GM12865 (cell line): ENCODE measurements at places on chromosomes 3 and 15.

DNA sequence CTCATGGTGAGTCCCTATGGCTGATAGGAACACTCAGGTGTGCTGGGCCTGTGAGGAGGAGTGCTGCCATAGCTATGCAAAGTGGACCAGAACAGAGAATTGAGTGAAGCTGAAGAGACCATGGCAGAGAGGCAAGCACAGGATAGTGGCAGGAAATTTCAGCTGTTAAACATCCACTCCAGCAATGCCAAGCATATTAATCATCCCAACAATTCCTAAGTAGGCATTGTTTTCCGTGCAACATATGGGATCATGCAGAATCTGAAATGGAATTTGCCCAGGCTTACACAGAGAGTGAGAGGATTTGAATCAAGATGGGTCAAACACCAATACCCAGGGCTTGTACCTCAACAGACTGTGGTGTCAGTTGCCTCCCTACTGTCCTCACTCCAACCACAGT lies 582.6 kb upstream of the UBE2E2 start:
- DNase-seq: no peak

DNA sequence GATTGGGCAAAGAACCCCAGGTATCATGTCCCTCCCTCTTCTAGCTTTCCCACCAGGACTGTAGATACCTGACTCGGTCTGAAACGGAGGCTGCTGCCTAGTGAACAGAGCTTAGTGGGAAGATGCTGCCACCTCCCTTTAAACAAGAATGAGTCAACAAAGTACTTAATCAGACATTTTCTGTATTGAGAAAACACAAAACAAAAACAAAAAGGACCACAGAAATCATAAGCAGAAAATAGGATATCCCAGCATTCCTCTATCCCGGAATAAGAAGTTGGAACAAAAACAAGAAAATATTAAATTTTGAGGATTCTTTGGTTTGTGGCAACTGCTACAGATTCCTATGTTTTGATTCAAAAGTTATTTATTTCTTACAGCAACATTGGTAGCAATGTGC lies 51.7 kb upstream of the COL8A1 start:
- no peak for DNase-seq

DNA sequence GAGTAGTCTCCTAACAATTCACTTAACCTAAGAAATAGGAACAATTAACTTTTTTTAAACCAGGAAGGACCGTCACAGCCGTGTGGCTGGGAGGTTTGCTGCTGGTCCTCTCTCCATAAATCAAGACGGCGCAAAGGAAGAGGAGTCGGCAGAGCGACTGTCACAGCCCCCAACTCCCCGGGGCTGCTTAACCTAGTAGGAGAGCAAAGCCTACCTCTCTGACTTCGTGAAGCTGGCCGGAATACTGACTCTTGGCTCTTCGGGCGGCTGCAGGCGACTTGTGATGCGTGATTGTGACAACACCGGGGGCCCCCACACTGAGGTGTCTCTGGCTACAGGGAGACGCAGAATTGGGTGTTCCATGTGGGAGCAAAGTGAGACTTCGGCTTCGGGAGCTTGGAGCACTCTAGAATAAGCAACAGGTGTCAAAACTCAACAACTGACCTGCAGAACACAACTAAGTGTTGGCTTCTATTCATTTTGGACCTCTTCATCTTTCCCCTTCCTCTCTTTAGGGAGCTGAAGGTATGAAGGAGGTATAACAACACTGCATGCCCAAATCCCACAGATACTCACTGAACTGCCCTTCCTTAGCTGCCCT lies 151.1 kb downstream of the OSBPL10 start:
- DNase-seq: no peak

GRCh38 chr3:71055257-71056001 lies 528.1 kb downstream of the FOXP1 start:
- no peak for DNase-seq

- DNase-seq: no peak
Observed at GRCh38 chr3:132854856-132855535, 132.8 kb upstream of the NPHP3 start.

GRCh38 chr3:12568747-12569146 lies 11.9 kb downstream of the MKRN2 start:
- DNase-seq: no peak

DNA sequence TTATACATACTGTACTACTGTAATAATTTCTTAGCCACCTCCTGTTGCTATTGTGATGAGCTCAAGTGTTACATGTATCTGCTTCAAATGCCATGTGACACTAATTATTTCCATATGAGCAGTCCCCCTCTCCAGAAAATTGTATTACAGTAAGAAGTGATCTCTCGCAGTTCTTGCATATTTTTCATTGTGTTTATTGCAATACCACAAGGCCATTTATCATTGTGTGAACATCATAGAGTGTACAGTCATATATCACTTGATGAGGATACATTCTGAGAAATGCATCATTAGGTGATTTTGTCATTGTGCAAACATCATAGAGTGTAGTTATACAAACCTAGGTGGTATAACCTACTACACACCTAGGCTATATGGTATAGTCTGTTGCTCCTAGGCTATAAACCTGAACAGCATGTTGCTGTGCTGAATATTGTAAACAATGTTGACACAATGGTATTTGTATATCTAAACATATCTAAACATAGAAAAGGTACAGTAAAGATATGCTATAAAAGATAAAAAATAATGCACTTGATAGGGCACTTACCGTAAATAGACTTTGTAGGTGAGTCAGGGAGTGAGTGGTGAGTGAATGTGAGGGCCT lies 189.6 kb upstream of the MLF1 start:
- DNase-seq: no peak

DNA sequence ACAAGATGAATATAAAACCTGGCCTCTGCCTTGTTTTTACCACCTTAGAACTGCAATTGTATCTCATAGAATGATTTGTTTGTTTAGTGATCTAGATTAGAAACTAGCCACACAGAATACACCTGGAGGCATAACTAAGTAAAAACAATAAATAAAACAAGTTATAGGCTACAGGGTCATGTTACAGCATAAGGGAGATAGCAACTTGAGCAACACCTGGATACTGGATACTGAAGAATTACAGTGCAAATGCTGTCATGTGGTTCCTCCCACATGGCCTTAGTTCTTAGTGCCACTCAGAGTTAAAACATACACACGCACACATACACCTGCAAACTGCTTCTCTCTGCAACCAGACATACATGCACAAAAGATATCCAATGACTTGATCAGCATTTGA lies 563.4 kb upstream of the DPPA4 start:
- DNase-seq: no peak

GRCh38 chr15:90915808-90916440 lies 12.8 kb downstream of the MAN2A2 start:
- no peak for DNase-seq

GRCh38 chr3:195838714-195839113 lies 27.0 kb upstream of the MUC4 start:
- DNase-seq: peak; percentile 57
